SK-MEL-5 (cell line): ENCODE measurements at places on chromosomes 3 and 15. TPM values are rescaled to one million over a fixed set of nuclear protein-coding genes. Genes with fewer than 3 reads are reported as not detected.

DNA sequence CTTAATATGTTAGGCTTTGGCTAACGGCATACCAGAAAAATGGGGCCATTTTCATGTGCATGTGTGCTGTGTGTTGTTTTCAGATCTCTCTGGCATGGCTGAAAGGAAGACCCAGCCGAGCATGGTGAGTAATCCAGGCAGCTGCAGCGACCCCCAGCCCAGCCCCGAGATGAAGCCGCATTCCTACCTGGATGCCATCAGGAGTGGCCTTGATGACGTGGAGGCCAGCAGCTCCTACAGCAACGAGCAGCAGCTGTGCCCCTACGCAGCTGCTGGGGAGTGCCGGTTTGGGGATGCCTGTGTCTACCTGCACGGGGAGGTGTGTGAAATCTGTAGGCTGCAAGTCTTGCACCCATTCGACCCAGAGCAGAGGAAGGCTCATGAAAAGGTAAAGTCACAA is 15.1 kb downstream of the MKRN2 start:
- DNase-seq, result no peak

DNA sequence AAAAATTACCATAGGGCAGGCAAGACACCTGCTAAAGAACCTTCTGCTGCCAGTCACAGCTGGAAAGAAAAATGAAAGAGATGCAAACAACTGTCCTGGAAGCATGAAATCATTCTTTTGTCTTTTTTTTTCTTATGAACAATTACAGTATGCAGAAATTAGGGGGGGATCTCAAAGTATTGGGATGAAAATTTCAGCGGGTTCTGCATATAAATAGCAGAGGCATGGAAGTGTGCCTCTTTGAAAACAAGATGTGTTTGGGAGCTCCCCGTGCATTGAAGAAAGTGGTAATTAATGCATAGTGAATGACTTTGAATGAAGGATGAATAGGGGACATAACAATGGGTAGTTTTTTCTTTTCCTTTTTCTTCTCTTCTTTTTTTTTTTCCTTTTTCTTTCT is 431.2 kb downstream of the SOX2 start:
- DNase-seq, result no peak

KATNBL1 gene
- total RNA-seq, result 43.5 and 59.4 TPM in 2 replicates

GLDN gene
- not detected in 2 replicates for total RNA-seq

DNA sequence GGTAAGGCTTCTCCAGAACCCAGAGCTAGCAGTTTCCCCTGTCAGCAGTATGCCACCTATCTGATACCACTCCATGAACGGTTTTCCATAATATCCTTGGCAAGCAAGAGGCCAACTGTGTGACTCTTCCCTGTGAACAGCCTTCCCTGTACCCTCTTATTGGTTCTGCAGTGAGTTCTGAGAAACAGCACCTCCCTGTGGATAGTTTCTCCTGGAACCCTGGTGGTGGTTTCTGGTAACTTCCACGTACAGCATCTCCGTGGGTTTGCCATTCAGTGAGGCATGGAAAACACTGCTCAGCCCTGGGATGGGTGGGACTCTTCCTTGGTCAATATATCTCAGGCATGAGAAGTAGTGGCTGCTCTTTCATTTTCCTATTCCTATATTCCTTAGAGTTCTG is 19.4 kb upstream of the SERPINI2 start:
- DNase-seq, result peak; percentile 68

DNA sequence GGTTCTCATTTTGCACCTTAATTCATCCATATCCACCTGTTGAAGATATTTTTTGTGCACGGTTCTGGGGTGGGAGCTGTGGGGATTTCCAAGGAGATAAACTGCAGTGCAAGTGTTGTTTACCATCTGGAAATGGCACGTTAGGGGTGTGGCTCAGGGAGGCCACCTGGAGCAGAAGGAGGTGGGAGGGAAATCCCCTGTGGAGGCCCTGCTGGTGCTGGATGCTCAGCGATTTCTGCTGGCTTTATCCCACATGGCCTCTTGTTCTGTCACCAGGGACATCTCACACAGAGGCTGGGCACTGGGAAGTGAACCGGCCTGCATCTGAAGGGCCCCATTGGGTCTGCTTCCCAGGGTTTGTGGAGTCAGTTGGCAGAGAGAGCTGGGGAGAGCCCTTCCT is 24.3 kb downstream of the TRPM1 start:
- DNase-seq, result no peak

GRCh38 chr3:9033867-9034266 is 70.6 kb upstream of the RAD18 start:
- no peak for DNase-seq

GRCh38 chr3:45984331-45985312 is 11.0 kb downstream of the FYCO1 start:
- DNase-seq, result no peak

DNA sequence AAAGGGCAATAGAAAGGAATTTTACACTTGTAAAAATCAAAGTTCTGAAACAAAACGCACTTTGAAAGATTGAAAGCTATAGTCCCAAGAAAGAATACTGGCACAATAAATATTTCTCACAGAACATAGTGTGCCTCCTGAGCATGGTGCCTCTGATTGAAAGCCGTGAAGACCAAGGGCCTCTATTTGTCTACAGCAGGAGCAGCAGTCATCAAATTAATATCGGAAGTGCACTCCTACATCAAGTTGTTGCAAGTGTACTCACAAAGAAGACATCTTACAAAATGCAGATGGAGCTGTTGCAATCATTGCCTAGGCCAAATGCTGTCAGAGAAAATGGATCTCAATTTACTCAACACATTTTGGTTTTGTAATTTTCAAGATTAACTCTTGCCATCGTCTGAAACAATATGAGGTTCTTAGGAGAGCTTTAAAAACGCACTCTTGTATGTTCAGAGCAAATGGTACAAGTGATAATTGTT is 9.2 kb upstream of the WDR49 start:
- no peak for DNase-seq

- no peak for DNase-seq
Measured at GRCh38 chr15:67836955-67837354, 2.9 kb downstream of the RNU6-1 start.

DNA sequence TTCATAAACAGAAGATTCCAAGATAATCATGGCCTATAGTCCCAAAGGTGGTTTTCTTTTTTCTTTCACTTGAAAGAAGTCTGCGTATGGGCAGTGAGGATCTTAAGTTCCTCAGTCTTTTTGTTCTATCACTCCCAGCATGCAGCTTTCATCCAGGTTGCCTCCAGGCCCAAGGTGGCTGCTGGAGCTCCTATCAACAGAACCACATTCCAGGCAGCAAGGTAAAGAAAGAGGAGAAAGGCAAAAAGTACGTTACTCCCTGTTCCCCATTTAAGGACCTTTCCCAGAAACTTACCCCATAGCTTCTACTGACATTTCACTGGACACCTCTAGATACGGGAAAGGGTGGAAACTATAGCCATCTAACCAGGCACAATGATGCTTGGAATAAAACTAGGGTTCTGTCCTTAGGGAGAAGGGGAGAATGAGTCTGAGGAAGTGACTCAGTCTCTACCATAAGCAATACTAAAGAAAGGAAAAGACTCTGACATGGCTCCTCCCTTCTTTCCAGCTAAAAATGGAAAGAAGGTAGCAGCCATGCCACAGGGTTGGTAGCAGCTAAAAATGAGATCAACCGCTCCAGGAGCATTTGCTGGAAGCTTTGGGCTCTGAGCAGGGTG is 313.9 kb upstream of the NR2E3 start:
- DNase-seq, result no peak

GRCh38 chr3:71163198-71163918 is 420.2 kb downstream of the FOXP1 start:
- DNase-seq, result no peak
